ENCODE measurements at places on chromosomes 13 and 19.

GRCh38 chr19:49153167-49153809, 1.9 kb downstream of the HRC start:
- DNase-seq, result no peak

- peak; percentile 47 for DNase-seq
These were observed 36.4 kb upstream of the IGFL4 start for GRCh38 chr19:46076951-46077814.

DNA sequence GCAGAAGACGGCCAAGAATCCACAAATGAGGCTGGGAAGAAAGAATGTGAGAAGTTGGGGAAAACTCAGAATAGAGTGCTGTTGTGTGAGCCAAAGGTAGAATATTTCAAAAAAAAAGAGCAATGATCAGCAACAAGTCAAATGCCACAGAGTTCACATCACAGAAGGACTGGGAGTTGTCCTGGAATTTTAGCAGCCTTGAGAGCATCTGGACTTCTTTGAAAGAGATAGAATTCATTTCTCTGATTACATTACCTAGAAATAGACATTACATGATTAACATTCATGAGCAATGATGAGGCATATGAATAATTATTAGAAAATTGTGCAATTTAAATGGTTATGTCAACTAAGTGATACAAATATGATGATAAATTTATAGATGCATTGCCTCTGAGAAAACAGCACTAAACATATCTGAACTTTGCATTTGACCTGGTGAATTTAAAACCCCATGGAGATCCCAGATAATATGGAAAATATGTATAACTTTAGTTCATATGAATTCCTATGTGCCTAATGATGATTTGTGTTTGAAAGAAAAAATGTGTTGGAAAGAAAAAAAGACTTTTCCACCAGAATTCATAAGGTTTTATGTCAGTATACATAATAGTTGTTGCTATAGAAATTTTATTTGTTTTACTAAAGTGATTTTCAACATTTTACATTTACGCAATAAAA, 186.2 kb downstream of the POSTN start:
- DNase-seq, result no peak

GRCh38 chr19:30312582-30313352, 59.4 kb upstream of the ZNF536 start:
- DNase-seq, result no peak

DNA sequence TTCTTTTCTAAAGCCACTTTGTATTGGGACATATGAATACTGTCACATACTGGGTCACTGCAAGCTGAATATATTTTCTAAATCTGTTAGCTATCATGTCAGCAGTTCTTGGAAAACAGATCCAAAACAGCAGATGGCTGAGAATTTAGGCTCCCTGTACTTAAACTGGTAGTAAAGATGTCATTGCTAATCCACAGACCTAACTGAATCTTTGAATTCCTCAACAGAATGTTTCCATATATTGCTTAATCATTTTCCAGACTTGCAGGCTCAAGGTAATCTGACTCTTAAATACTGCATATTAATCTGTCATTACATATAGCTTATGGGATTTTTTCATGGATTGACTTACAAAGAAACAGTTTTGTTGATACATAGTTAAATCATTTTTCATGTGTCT, 639.0 kb upstream of the KLHL1 start:
- no peak for DNase-seq

- no peak for DNase-seq
These were observed 14.9 kb downstream of the MRPS31 start for GRCh38 chr13:40756042-40756441.

GRCh38 chr19:38049105-38049649, 142.2 kb downstream of the SIPA1L3 start:
- no peak for DNase-seq

- no peak for DNase-seq
These were observed 172.5 kb upstream of the SLITRK5 start for GRCh38 chr13:87498681-87499080.

GRCh38 chr13:73938372-73939070, 195.7 kb downstream of the KLF12 start:
- DNase-seq, result no peak

- DNase-seq, result no peak
These were observed 28.9 kb downstream of the TDRD12 start for GRCh38 chr19:32748497-32748896.

GRCh38 chr19:18995804-18996241, 37.5 kb downstream of the SUGP2 start:
- DNase-seq, result no peak

- DNase-seq, result no peak
These were observed 78.9 kb upstream of the ANKRD10 start for GRCh38 chr13:110993788-110994187.

- DNase-seq, result peak; percentile 71
These were observed at the start of gene PHF11 for GRCh38 chr13:49495783-49496762. Gene PHF11 (plus strand): TSS chr13:49495953. CDS start chr13:49496002, 49 bp downstream.

- DNase-seq, result no peak
These were observed at the start of gene NLRP4 for GRCh38 chr19:55836340-55836739. Gene NLRP4 (plus strand): TSS chr19:55836540. CDS start chr19:55852081, 15,541 bp downstream.

DNA sequence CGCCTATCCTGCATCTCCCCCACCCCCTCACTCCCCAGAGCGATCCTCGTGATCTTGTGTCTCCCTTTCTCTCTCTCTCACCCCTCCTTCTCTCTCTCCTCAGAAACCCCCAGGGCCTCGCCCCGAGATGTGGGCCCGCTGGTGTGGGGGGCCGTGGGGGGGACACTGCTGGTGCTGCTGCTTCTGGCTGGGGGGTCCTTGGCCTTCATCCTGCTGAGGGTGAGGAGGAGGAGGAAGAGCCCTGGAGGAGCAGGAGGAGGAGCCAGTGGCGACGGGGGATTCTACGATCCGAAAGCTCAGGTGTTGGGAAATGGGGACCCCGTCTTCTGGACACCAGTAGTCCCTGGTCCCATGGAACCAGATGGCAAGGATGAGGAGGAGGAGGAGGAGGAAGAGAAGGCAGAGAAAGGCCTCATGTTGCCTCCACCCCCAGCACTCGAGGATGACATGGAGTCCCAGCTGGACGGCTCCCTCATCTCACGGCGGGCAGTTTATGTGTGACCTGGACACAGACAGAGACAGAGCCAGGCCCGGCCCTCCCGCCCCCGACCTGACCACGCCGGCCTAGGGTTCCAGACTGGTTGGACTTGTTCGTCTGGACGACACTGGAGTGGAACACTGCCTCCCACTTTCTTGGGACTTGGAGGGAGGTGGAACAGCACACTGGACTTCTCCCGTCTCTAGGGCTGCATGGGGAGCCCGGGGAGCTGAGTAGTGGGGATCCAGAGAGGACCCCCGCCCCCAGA, 12.8 kb upstream of the TOMM40 start:
- no peak for DNase-seq

DNA sequence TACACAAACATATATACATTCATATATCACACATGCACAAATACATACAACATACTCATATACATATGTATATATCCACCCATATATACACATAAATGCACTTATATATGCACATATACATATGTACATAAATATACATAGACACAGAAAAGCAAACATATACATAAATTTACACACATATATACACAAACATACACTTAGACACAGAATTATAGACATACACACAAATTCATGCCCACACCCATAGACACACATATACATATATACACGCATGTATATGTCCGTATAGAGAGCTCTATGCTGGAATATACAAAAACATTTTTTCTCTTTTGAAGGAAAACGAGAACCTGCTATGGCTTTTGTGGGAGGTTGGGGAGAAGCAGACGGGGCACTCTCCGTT, 20.6 kb downstream of the PNMA8A start:
- no peak for DNase-seq

- no peak for DNase-seq
These were observed 51.3 kb downstream of the TBC1D4 start for GRCh38 chr13:75430436-75431209.

DNA sequence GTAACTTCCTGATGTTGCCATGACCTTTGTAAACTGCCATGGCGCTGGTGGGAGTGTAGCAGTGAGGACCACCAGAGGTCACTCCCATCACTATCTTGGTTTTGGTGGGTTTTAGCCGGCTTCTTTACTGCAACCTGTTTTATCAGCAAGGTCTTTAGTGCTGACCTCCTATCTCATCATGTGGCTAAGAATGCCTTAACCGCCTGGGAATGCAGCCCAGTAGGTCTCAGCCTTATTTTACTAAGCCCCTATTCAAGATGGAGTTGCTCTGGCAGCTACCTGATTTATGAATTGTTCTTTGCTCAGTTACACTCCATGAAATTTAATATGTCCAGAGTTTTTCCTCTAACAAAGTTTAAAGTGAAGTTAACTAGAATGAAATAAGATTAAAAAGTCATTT, 4.6 kb upstream of the EPS15L1 start:
- no peak for DNase-seq

- DNase-seq, result no peak
These were observed 147.0 kb downstream of the FGF9 start for GRCh38 chr13:21817878-21818277.

DNA sequence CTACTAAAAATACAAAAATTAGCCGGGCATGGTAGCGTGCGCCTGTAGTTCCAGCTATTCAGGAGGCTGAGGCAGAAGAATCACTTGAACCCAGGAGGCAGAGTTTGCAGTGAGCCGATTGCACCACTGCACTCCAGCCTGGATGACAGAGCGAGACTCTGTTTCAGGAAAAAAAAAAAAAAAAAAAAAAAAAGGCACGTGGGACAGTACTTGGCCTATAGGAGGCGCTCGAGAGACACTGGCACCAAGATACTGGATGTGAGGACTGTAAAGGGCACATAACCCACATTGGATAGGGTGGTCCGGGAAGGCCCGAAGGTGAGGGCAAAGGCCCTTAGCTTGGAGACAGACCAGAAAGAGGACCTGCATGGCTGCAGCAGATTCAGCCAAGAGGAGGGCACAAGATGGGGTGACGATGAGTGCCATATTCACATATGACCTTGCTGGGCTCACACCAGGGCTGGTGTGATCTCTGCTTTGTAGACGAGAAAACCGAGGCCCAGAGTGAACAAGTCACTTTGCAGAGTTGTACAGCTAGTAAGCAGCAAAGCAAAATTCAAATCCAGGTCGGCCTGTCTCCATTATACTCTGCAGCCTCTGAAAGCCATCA, 89.4 kb downstream of the DPF1 start:
- no peak for DNase-seq

DNA sequence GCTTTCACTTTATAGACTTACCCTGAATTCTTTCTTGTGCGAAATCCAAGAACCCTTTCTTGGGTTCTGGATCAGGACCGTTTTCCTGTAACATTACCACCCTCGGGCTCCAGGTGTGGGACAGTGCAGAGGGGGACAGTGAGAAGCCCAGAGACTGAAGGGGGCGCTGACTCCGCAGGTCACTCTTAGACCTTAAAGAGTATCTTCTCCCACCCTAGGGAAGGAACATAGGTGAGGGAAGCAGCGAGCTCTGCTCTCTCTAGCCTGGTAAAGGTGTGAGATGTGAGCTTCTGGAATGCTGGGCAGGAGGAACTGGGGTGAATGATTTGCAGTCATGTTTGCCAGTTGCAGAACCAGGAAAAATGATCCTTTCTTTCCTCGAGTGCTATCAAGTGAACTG, 80.8 kb upstream of the ZNF507 start:
- DNase-seq, result no peak

DNA sequence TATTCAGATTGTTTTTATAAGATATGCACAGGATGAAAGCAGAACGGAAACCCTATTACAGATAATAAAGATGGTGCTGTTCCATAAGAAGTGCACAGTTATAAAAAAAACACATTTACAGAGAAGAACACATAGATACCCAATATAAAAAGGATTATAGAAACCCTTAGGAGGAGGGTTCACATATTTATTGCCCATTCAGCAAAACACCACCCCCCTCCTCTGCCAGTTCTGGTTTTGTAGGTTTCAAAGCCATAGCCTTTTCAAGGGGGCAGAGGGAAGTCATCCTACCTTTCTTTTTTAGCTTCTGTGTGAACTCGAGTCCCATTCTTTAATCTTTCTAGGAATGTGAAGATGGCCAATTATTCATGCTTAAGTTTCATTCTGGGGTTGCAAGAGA, 511.2 kb downstream of the GPC5 start:
- no peak for DNase-seq

GRCh38 chr19:54275951-54276350, 5.0 kb downstream of the LILRB2 start:
- no peak for DNase-seq

- no peak for DNase-seq
These were observed 868 bp upstream of the EGLN2 start for GRCh38 chr19:40797963-40798682.

DNA sequence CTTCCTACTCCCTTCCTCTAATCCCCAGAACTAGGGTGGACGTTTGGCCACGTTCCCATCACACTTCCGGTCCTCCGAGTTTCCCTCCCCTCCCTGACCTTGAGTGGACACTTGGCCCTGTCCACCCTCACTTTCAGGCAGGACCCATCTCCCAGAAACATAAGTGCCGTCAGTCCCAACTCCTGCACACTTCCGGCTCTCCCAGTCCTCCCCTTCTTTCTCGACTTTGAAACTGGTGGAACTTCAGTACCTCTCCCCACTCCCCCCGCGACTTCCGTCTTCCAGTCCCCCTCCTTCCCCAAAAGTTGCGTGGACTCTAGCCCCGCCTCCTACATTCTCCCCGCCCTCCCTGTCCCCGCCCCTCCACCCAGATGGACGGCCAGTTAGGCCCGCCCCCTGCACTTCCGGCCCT, 278 bp upstream of the ZNF274 start:
- DNase-seq, result no peak

GRCh38 chr19:48108997-48109782, 1.4 kb downstream of the PLA2G4C start:
- no peak for DNase-seq

GRCh38 chr19:18558604-18559003, 934 bp downstream of the KXD1 start:
- DNase-seq, result no peak

DNA sequence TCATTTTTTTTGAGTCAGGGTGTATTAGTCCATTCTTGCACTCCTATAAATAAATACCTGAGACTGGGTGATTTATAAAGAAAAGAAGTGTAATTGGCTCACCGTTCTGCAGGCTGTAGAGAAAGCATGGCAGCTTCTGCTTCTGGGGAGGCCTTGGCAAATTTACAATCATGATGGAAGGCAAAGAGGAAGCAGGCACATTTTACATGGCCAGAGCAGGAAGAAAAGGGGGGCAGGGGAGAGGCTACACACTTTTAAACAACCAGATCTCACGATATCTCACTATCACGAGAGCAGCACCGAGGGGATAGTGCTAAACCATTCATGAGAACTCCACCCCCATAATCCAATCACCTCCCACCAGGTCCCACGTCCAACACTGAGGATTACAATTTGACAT, 44.5 kb upstream of the MIR17HG start:
- no peak for DNase-seq

- DNase-seq, result no peak
These were observed 18.8 kb upstream of the WASF3 start for GRCh38 chr13:26538363-26539317.

GRCh38 chr13:20843166-20843565, 59.4 kb downstream of the XPO4 start:
- no peak for DNase-seq

All from breast epithelium (tissue), 4 donors.